GM04504 (cell line): ENCODE measurements at places on chromosomes 1 and 21.
A peak's percentile ranks its signal among the peaks of the same experiment; 100 is the strongest.

DNA sequence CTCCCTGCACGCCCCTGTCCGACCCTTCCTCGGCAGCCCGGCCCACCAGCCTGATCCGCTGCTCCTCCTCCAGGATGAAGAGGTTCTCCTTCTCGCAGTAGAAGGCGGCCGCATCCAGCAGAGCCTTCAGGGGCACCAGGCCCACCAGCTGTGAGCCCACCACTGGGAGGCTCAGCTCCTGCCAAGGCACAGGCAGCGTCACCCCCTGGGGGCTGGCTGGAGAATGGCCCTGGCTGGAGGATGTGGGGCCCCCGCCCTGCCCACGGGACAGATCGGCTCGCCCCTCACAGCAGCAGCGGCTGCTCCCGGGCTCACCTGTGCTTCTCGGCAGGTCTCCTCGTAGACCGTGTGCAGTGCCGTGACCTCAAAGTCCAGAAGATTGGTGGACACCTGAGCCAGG, 5.3 kb downstream of the FTCD start:
- DNase-seq = no peak

- no peak for DNase-seq
Measured at GRCh38 chr21:33368576-33368975, 34.6 kb upstream of the IFNGR2 start.

- no peak for DNase-seq
Measured at GRCh38 chr1:21517660-21518480, 8.6 kb downstream of the ALPL start.

- peak; percentile 9 for DNase-seq
Measured at GRCh38 chr1:7042322-7043190, 257.3 kb downstream of the CAMTA1 start.

DNA sequence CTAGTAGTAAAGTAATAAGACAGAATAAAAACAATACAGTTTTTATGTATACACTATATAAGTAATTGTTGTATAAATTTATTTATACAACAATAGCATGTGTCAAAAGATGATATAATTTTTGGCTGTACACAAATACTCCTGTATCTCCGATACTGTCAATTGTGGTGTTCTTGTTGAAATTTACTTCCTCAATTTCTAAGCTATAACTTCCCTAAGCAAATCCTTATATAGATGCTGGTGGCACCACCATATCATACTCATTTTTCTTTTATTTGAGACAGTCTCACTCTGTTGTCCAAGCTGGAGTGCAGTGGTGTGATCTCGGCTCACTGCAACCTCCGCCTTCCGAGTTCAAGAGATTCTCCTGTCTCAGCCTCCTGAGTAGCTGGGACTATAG, 141.0 kb upstream of the HP1BP3 start:
- DNase-seq = no peak
